ENCODE measurements at places on chromosomes 6 and 20. TPM values are rescaled to one million over a fixed set of nuclear protein-coding genes. Genes with fewer than 3 reads are reported as not detected.

The SSTR4 gene
- total RNA-seq: not detected

The COL9A3 gene
- total RNA-seq: not detected

The LTB gene
- 178 TPM for total RNA-seq

The AURKA gene
- total RNA-seq: 64.5 TPM

The TRIM10 gene
- total RNA-seq: not detected

The TBPL1 gene
- total RNA-seq: 50.9 TPM

The GPR6 gene
- not detected for total RNA-seq

The PDSS2 gene
- total RNA-seq: 12.6 TPM

The BPIFB2 gene
- total RNA-seq: not detected

The LY86 gene
- 0.48 TPM for total RNA-seq

The HTR1B gene
- not detected for total RNA-seq

The KDM1B gene
- total RNA-seq: 13.7 TPM

The MEP1A gene
- total RNA-seq: not detected

The RIPPLY2 gene
- total RNA-seq: not detected

The HCRTR2 gene
- not detected for total RNA-seq

The TMEM200A gene
- 0.92 TPM for total RNA-seq

The PBOV1 gene
- total RNA-seq: not detected

The CSE1L gene
- 171 TPM for total RNA-seq

The FRS3 gene
- 4.0 TPM for total RNA-seq

The ELOVL5 gene
- 109 TPM for total RNA-seq

The TFAP2B gene
- not detected for total RNA-seq

The CEP57L1 gene
- total RNA-seq: 21.6 TPM

The COL9A1 gene
- not detected for total RNA-seq

The CST5 gene
- total RNA-seq: not detected

The SOBP gene
- total RNA-seq: 1.6 TPM

The OPRM1 gene
- not detected for total RNA-seq

The GGTLC1 gene
- total RNA-seq: not detected

The RIMS1 gene
- not detected for total RNA-seq

The TINAG gene
- not detected for total RNA-seq

The ERVFRD-1 gene
- not detected for total RNA-seq

The CDSN gene
- total RNA-seq: not detected

The LIN28B gene
- total RNA-seq: not detected

The CRISP3 gene
- total RNA-seq: not detected

The DST gene
- total RNA-seq: 1.7 TPM

The TNFRSF6B gene
- not detected for total RNA-seq

All from activated CD8-positive, alpha-beta memory T cell treated with anti-CD3 and anti-CD28 coated beads for 36 hours (primary cell).